ENCODE measurements at places on chromosomes 6 and 20.

DNA sequence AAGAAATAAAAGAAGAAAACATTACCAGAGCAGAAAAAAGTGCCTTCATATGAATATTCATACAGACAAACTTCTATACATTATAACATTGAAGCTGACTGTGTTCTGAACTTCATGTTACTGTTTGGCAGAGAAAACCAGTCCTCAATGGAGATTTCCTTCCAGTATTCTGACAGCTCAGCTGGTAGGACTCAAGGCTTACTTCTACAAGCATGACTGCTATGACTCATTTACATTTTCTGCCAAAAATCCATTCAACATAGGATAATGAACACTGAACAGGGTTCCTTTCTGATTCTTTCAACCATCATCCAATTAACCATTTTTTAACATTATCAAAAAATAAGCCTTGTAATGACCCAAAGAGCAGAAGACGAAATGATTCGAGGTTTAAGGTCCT is 25.4 kb downstream of the COL9A1 start:
- DNase-seq, result no peak

DNA sequence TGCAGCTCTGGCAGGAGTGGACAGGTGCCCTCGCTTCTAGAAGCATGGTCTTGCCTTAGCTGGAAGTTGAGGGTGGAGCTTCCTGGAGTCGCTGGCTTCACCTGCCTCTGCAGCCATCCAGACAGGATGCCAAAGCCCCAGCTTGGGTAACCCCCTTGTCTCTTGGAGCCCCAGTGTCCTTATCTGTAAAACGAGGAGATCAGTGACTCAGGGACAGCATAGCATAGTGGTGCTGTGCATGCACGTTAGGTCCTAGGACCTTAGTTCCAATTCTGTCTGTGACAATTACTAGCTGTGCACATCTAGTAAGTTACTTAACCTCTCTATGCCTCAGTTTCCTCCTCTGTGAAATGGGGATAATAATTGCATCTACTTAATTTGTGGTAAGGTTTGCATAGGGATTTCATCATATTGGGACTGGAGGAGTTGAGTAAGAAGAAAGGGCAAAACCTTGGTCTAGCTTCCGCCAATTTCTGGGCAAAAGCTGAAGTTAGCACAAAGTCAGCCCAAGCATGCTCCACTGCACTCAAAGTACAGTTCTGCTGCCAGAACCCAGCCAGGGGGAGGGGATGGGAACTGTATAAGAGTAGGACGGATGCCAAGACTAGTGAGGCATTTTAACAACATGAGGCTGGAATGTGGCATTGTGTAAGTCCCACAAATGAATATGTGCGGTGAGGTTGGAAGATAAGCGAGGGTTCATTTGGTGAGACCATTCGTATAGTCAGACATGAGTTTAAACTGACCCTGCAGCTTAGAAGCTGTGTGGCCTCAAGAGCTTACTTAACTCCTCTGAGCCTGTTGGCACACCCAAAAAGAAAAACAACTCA is 24.5 kb downstream of the TOX2 start:
- DNase-seq, result no peak

DNA sequence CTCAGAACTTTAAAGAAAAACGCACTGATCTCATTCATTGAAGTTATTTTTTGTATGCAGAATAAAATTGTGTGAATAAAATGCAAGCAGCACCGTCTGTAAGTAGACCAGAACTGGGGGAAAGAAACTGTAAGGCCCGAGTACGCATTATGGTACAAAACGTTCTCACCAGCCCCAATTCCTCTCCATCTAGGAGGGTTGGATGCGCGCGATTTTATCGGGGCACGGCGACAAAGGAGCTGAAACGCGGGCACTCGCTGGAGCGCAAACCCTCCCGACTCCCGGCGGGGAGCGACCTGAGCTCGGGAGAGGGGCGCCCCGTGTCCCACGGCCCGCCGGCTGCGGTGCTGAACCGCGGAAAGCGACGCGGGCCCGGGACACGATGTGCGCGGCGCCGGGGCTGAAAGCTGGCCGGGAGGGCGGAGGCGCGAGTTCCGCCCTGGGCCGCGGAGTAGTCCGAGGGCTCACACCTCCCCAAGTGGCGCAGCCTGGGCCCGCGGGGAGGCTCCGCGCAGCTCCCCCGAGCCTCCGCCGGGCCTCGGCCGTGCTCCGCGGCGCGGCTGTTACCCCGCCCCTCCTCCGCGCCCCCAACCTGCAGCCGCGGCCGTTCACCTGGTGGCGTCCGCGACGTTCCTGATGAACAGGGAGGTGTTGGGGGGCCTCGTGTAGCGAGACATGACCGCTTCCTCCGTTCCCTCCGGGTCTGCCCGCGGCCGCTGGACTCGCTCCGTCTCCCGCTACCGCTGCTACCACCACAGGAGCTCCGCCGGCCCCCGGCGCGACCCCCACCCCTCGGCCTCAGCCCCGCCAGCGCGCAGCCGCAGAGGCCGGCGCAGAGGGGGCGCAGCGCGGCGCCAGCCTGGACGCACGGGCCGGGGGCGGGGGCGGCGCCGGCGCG is at the start of gene SRSF12:
TSS of gene SRSF12 (minus strand) at position 861 of the 898 bp plus-strand sequence. CDS start at position 677, 184 bp downstream.
- DNase-seq, result peak; percentile 10

- DNase-seq, result no peak
These were observed at the start of gene DNAH8 for GRCh38 chr6:38715016-38715689. Gene DNAH8, plus strand, starts transcription at chr6:38715311. Its CDS starts 7,499 bp downstream, at chr6:38722810.

GRCh38 chr20:5662769-5663168 is 87.4 kb upstream of the SHLD1 start:
- DNase-seq, result no peak

GRCh38 chr20:44137266-44137801 is 49.7 kb downstream of the JPH2 start:
- no peak for DNase-seq

DNA sequence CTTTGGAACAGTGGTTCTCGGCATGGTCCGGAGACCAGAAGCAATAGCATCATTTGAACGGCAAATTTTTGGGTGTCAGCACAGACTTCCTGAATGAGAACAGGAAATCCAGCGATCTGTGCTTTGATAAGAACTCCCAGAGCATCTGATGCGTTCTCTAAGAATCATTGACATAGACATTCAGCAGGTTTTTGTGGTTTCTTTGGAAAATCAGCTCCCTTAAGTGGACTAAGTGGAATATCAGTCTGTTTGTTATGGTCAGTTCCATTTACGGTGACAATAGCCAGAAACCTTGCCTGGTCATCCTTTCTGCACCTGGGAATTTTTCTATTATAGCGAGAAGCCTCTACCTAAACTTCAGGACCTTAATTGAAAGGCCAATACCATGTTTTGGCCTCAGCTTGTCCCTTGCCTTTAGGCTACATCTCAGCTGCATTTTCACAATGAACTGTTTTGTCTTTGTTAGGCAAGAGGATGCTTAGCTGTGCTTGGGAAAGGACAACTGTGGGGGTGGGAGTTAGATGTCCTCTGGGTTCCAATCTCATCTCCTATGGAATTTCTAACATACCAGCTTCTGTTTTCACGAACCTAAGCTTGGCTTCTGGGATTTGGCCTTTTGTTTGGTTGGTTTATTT is 299.7 kb downstream of the CDKAL1 start:
- DNase-seq, result no peak

- DNase-seq, result no peak
These were observed 47.2 kb upstream of the NCOA3 start for GRCh38 chr20:47454298-47455132.

DNA sequence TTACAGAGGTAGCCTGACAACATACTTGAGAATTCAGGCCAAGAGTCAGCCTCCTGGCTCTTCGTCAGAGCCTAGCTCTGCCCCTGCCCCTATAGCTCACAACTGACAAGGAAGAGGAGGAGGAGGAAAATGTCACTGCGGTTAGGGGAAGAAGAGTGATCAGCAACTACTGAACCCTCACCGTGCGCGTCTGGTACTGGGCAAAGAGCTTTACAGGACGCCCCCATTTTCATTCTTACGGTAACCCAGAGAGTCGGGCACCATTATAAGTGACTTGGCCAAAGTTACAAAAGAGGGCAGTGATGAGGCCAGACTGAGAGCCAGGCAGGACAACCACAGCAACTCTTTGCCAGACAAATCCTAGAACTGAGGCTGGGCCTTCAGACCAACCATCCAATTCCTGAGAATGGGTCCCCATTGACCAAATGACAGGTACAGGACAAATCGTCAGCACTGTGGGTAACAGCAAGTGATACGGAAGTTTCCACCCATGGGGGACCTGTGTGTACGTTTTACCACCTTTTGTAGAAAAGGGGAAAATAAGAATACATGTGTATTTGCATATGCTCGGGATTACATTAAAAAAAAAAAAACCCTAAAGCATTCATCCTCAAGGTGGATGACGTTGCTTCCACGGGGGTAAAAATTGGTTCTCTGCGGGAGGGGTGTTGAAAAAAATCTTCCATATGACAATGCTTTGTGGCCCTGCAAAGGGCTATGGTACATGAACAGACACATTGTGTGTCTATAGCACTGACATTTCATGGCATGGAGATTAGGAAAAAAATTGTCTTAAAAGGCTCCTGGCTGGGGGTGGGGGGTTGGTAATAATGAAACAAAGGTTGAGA is 118.0 kb downstream of the NFATC2 start:
- DNase-seq, result no peak

- DNase-seq, result no peak
These were observed 143.1 kb downstream of the CDH26 start for GRCh38 chr20:60101201-60101890.

- DNase-seq, result no peak
These were observed 275.3 kb upstream of the CITED2 start for GRCh38 chr6:139649732-139650131.

GRCh38 chr6:19180348-19181072 is 656.7 kb upstream of the ID4 start:
- DNase-seq, result no peak

DNA sequence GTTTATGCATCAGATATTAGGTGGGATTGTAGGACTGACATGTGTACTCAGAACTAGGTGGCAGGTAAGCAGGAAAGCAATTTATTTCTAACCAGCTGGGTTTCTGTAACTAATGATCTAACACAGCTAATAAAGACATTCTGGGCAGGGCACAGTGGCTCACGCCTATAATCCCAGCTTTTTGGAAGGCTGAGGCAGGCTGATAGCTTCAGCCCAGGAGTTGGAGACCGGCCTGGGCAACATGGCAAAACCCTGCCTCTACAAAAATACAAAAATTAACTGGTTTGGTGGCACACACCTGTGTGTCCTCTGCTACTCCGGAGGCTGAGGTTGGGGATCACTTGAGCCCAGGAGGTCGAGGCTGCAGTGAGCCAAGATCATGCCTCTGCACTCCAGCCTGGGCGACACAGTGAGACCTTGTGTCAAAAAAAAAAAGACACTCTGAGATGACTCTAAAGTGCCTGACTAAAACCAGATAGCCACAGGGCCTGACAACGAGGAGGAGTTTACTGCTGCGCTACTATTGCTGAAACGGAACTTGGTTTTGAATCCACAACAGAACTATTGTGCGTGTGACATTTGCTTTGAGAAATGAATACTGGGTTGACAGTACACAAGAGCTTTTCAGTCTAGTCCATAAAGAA is 29.2 kb upstream of the CEP85L start:
- no peak for DNase-seq

DNA sequence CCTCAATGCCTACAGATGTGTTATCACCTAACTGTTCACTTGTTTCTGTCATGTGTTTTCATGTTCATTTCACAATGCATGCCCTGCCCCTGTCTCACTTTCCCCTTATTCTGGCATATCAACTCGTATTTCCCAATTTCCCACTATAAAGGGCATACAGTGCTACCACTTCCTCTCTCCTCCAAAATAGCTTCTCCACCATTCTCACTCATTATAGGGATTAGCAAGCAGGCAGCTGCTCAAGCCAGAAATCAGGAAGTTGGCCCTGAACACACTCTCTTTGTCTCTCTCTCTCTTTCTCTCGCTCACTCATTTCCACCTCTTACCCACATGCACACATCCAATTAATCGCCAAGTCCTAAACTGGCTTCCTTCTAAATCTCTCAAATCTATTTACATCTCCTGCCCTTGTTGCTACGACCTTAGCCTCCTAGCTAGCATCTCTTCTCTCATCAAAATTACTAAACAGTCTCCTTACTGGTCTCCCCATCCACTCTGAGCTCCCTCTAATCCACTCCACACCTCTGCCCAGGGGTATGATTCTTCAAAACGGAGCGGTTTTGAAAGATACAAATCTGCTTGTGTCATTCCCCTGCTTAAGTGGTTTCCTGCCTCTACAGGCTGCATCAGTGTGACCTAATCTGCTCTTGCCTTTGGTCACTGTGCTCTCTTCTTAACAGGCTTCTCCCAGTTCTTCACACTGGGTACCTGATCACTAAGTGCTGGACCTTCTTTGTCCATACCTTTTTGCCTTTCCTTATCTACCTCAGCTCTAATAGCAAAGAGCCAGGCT is 196.2 kb downstream of the BTBD9 start:
- DNase-seq, result no peak

- DNase-seq, result no peak
These were observed at the start of gene FRMD1 for GRCh38 chr6:168078943-168079405. Gene FRMD1, minus strand, starts transcription at chr6:168079212. Its CDS starts 118 bp downstream, at chr6:168079094.

GRCh38 chr20:25090492-25091429 is 8.8 kb upstream of the VSX1 start:
- peak; percentile 58 for DNase-seq

DNA sequence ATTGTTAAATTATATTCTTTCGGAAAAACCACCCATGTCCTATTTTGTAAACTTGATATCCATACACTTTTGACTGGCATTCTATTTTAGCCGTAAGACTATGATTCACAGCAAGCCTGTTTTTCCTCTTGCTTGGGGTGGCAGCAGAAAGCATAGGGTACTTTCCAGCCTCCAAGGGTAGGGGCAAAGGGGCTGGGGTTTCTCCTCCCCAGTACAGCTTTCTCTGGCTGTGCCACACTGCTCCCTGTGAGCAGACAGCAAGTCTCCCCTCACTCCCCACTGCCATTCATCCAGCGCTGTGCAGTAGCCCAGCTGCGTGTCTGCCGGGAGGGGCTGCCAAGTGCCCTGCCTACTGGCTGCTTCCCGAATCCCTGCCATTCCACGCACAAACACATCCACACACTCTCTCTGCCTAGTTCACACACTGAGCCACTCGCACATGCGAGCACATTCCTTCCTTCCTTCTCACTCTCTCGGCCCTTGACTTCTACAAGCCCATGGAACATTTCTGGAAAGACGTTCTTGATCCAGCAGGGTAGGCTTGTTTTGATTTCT is 2.1 kb upstream of the ESR1 start:
- DNase-seq, result no peak

GRCh38 chr6:70258483-70258882 is 44.4 kb downstream of the COL9A1 start:
- DNase-seq, result no peak

- no peak for DNase-seq
These were observed 27.0 kb downstream of the KCNK15 start for GRCh38 chr20:44772636-44773035.

GRCh38 chr6:112117554-112117953 is 30.2 kb downstream of the FAM229B start:
- no peak for DNase-seq

GRCh38 chr6:111992851-111993250 is 61.1 kb upstream of the CCN6 start:
- peak; percentile 31 for DNase-seq

DNA sequence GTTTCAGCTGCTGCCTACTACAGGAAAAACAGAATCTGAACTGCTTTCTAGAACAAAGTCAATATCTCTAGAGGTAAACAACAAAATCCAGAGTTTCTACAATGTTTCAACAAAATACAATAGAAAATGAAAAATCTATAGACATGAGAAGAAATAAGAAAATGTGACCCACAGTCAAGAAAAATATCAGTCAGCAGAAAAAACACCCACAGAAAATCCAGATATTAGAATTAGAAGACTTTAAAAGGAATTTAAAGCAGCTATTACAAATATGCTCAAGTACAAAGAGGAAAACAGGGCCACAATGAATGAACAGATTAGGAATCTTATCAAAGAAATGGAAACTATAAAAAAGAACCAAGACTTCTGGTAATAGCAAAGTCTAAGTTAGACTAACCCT is 26.4 kb upstream of the ANKRD60 start:
- no peak for DNase-seq

Measured in activated CD4-positive, alpha-beta T cell treated with anti-CD3 and anti-CD28 coated beads for 1 hour (primary cell).